ENCODE measurements at places on chromosomes 3 and 15.
A peak's percentile ranks its signal among the peaks of the same experiment; 100 is the strongest.

GRCh38 chr15:32927124-32927523 lies 209.3 kb downstream of the GREM1 start:
- no peak for DNase-seq

GRCh38 chr3:113057117-113057516 lies 66.3 kb downstream of the GTPBP8 start:
- no peak for DNase-seq

GRCh38 chr3:19013879-19014278 lies 134.4 kb upstream of the KCNH8 start:
- DNase-seq = no peak

GRCh38 chr3:136195258-136196063 lies 674 bp downstream of the MSL2 start:
- peak; percentile 60 for DNase-seq

DNA sequence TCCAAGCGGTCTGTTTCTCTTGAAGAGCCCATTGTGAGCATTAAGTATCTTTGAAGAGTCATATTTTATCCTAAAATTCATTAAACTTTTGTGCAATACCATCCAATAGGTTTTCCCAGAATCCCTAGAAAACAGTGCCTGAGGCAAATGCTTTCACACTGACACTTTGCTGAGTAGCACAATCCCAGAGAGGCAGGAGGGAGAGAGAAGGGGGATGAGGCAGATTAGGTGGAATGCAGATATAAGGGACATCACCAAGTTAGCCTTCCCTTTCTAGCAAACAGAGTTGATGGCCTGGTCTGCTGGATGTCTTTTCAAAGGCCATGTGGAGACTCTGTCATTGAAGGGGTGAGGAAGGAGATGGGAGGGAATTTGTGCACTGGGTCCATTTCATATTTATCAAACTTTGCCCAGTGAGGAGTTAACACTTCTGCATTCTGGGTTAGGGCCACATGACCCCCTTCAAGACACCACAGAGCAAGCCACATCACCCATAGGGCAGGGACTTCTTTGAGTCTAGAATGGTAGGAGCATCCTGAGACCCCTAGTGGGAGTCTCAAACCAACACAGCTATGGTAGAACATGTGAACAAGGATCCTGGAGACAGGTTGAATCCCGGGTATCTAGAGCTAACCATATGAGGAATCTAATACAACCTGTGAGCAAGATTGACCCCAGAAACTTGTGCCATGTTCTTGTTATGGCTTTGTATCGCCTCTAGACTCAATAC lies 32.0 kb upstream of the SEMA6D start:
- DNase-seq = peak; percentile 69

- no peak for DNase-seq
Measured at GRCh38 chr15:43208052-43209002, 12.5 kb downstream of the EPB42 start.

GRCh38 chr15:99721104-99721778 lies 12.0 kb downstream of the LYSMD4 start:
- DNase-seq = no peak

DNA sequence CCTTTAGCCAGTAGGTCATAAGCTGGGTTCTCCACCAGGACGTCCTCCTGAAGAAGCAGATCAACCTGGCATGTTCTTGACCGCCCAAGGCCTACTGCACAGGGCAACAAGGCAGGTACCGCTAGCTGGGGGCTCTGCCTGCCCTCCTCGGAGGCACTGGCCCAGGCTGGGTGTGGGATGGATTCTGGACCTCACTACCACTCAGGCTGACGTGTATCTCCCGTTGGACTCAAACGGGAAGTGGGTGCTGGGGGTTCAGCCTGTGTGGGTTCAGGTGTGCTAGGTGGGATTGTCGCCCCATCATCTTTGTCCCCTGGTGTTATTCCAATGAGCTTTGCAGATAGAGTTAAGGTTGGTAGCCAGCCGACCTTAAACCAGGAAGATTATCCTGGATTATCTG lies 95.0 kb upstream of the SNRPA1 start:
- DNase-seq = no peak

DNA sequence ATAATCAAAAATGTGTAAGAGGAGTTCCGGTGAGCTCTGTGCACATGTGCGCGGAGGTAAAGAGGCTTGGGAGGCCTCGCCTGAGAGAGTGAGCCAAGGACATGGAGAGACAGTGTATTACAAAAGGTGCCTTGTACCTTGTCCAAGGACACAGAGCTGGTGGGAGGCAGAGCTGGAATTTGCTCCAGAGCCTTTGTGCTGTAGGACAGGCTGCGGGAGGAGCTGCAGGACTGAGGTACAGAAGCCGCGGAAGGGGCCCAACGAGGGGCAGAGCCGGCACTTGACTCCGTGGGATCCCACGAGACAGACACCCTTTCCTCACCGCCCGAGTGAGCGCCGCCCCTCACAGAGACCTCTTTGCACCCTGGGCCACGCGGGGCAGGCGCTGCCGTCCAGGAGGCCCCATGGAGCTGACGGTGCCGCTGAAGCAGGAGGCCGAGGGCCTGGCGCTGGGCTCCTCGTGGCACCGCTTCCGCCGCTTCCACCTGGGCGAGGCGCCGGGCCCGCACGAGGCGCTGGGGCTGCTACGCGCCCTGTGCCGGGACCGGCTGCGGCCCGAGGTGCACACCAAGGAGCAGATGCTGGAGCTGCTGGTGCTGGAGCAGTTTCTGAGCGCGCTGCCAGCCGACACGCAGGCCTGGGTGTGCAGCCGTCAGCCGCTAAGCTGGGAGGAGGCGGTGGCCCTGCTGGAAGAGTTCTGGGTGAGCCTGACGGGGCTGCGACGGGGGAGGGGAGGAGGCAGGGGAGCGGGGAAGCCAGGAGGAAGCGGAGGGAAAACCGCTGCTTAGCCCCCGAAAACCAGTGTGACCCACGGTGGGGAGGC lies 68.7 kb downstream of the SLTM start:
- no peak for DNase-seq

DNA sequence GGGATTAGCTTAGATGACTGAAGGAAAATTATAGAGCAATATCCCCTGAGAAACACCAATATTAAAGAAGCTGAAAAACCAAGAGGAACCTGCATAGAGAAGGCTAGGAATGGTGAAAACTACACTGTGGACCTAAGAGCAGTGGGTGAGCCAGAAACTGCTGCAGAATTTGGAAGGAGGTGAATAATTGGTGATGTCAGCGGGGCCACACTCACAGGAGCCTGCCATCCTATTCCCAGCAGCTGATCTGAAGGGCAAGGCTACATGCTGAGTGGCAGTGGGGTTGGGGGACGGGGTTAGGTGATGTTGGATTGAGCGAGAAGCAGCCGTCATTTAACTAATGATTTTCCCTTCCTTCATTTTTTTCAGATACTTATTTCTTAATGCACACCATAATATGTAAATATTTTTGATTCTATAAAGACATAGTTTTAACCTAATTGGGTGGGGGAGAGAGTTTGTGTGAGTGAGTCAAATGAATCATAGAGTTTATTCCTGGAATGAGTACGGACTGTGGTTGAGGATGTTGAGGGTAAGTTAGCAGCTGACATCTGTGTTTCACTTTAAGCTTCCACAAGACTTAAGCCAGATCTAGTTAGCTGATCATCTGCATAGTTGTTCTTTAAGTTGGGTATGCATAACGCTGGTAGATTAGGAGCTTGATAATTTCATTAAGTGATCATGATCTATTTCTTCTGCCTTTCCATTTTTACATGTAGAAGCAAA lies 222.8 kb downstream of the PTPRG start:
- DNase-seq = peak; percentile 60

DNA sequence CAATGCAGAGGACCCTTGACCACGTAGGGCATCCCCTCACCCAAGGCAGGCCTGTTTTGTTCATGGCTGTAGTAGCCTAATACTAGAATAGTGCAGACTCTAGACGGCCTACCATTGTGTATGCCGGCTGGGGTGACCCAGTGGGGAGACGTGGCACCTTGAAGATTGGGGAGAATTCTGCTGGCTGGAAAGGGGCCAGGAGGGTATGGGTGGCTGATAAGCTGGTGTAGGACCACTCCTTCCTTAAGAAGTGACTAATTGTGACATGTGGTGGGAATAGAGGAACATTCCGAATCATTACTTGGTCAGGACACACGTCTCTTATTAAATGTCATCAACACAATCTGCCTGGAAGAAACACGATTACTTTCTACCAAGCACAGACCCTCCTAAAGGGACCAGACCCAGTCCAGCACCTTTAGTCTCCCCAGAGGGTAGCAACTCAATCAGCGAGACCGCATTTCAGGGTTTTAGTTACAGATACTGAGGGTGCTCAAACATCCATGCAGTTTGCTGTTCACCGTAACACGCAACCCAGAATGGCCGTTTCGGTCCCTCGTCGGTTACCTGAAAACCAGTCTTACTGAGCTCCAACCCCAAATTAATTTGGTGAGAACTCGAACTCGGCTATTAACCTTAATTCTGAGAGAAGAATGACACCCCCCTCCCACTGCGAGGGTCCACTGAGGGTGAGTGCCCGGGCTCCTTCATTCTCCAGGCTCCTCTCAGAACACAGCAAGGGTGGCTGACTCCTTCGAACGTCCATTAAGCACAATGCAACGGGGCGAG lies 1.6 kb upstream of the KLF13 start:
- DNase-seq = no peak

GRCh38 chr3:122255757-122256439 lies 69.2 kb upstream of the CSTA start:
- DNase-seq = peak; percentile 18

- DNase-seq = no peak
Measured at GRCh38 chr15:89732451-89733172, 18.4 kb downstream of the MESP1 start.

GRCh38 chr3:11642431-11643191 lies 1.1 kb downstream of the VGLL4 start:
- DNase-seq = peak; percentile 77

DNA sequence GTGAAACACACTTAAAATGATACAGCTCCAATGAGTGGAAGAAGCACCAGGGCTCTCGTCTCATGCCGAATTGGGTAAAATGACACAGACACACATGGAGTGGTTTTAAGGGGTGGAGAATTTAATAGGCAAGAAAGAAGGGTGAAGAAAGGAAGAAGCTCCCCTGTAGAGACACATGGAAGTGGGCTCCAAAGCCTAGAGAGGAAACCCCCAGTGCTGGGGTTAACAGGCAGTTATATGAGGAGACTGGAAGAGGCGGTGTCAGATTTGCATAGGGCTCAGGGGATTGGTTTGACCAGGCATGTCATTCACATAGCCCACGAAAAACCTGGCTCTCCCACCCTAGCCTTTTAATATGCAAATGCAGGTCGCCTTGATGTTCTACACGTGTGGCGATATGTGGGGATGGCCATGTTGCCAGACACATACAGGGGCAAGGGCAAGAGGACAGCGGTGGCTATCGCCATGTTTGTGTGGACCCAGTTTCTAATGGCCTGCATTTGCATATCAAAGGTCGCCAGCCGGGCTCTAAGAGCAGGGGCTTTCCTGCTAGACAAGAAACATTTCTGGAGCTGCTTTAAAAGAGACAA lies 1.9 kb upstream of the DPH6 start:
- no peak for DNase-seq

- DNase-seq = no peak
Measured at GRCh38 chr15:66232267-66232625, 21.3 kb downstream of the MEGF11 start.

- DNase-seq = peak; percentile 61
Measured at GRCh38 chr3:46124216-46125177, 83.6 kb downstream of the CCR1 start.

DNA sequence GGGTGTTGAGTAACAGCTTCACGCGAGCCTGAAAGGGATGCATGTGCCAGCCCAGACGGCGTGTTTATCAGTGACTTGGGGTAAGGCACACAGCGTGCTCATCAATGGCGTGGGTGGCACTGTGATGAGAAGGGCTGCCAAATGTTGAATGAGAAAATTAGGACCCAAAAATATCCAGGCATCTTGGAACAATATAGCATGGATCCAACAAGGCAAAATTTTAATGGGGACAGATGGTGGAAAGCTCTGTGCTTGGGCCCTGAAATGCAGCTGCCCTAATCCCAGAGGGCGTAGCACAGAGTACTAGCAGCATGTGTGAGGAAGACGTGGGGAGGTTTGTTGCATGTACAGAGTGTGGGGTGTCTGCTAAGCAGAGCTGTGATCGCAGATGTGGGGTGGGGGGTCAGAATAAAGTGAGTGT lies 48.9 kb downstream of the SSUH2 start:
- no peak for DNase-seq

DNA sequence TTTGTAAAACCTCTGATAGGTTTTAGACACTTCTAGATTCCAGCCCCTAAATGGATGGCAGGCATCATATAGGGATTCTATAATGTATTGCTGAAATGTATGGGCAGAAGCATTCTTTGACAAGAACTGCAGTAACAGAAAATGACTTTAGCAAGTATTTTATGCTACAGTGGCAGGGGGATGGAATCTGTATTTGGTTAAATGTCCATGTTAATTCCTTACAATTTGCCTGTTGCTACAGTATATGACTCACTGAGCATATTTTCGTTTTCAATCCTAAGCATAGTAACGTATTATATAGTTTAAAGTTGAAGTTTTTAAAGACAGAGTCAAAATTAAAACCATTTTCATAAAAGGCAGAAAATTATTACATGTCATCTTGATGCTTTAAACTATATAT lies 150.1 kb downstream of the MEX3B start:
- DNase-seq = no peak

DNA sequence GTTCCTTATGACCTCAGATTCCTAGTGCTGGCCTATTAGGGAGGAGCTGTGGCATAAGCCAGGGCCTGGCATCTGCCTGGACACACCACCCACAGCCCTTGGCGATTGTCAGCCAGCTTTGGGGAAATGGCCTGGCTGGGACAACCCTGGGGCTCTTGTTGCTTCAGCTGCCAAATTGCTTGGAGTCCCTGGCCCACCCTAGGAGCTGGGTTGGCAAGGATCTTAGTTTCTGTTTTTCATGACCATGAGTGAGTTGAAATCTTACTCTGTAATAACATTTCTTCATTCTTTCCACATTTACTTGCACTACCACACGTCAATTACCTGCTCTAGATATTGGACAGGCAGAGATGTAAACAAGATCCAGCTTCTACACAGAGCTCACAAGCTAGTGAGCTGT lies 1.9 kb upstream of the MYZAP start:
- no peak for DNase-seq

DNA sequence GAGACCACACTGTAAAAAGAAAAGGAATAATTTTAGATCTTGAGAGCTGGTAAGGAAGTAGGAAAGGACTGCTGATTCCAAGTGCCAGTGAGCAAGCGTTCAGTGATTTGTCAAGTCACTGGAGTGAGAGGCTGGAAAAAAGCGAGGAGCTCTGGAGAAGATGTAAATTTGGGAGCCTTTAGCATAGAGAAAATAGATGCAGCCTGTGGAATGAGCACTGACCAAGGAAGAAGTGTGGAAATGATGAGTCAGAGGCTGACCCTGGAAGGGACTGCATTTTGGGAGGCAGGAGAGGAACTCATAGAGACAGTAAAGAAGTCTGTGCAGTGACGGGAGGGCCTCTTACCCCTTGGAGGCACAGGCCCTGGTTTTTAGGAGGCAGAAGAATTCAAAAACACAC lies 17.1 kb upstream of the ABTB1 start:
- DNase-seq = peak; percentile 81

GRCh38 chr3:129461461-129462146 lies 21.6 kb downstream of the IFT122 start:
- peak; percentile 91 for DNase-seq

- DNase-seq = no peak
Measured at GRCh38 chr3:17631609-17632008, 110.8 kb downstream of the TBC1D5 start.

Measured in M059J (cell line).